BJ (cell line): ENCODE measurements at places on chromosomes 2 and 18.

DNA sequence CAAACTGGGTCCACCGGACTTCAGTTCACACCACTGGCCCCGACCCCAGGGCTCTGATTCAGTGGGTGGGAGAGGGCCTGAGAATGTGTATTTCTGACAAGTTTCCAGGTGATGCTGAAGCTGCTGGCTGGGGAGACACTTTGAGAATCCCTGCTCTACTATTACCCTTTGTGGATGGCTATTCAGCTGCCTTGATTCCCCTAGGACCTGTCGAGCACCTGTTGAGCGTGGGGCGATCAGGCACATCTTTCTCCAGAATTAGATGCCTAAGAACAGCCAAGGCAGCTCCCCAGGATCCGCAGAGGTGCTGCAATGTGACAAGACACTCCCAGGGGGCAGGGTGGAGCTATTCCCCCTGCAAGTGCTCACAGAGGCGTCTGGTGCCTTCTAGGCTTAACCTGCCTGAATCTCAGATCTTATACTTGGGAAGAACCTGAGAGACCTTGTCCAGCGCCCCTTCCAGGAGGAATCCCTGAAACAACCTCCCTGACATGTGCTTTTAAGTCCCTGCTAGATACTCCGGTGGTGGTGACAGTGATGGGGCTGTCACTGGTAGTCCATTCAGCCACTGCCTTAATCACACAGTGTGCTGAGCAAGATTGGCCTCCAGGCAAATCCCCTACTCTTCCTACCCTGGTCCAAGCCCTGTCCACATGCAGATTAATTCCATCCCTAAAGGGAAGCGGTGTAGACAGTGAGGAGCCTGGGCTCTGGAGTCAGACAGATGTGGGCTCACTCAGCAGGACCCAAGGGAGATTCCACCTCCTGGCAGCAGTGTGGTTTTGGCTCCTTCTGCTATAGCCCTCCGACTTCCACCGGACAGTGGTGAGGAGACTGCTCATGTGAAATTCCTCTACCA is 43.4 kb upstream of the OTOF start:
- no peak for DNase-seq

- DNase-seq = no peak
Observed at GRCh38 chr18:9520666-9521065, 45.4 kb downstream of the RALBP1 start.

DNA sequence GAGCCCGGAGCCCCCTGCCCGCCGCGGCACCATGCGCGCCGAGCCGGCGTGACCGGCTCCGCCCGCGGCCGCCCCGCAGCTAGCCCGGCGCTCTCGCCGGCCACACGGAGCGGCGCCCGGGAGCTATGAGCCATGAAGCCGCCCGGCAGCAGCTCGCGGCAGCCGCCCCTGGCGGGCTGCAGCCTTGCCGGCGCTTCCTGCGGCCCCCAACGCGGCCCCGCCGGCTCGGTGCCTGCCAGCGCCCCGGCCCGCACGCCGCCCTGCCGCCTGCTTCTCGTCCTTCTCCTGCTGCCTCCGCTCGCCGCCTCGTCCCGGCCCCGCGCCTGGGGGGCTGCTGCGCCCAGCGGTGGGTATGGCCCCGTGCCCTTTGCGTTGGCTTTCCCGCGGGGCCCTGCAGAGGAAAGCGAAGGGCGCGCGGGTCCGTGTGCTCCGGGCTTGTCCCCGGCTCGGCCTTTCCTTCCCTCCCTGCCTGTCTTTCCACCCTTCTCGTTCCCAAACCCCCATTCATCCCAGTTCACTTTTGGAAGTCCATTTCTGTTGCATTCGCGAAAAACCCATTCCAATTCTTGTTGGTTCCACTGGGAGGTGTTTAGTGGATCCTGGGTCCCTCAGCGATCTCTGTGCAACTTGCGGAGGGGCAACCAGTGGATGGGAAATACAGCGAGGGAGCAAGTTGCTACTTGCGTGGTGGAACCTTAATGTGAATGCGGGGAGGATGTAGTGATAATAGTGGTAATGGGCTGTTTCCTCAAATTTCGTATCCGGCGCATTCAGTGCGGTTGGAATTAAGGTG is 599 bp downstream of the ADAM23 start:
- DNase-seq = no peak

GRCh38 chr2:150606380-150607060 is 119.1 kb upstream of the RND3 start:
- DNase-seq = no peak

- no peak for DNase-seq
Observed at GRCh38 chr18:59839246-59839645, 60.5 kb upstream of the PMAIP1 start.
